Fibroblast of skin of scalp (primary cell): ENCODE measurements at places on chromosomes 5 and 9.

DNA sequence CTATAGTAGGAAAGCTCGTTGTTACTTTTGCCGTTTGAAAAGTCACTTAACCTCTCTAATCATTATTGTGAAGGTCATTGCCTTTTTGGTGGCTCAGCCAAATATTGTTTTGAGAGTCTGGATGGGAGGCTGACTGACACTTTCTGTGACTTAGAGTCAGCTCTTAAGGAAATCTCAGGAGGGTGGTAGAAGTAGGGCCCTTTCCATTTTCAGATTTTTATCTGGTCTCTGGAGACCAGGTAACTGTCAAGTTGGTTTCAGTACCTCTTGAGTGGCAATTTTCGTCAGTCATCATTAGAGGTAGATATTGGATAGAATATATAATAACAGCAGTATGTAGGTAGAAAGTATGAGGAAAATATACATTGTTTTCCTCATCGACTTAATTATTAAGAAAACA lies 23.3 kb downstream of the UGCG start:
- DNase-seq, result no peak

DNA sequence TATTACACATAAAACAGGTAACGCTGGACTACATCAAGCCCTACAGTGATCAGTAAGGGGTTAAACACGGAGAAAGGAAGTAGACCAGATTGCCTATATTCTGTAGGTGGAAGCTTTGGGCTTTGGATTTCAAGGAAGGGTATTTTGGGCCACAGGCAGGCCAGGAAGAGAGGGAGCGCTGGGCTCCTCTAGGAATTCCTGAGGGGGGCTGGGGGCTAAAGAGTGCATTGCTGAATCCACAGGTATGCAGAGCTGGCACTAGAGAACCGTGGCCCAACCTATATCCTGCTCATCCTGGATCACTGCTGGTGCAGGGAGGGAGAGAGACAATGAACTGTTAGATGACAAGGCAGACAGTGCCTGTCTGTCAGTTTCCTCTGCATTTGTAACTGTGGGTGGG lies 367.1 kb downstream of the CSNK1G3 start:
- DNase-seq, result no peak

DNA sequence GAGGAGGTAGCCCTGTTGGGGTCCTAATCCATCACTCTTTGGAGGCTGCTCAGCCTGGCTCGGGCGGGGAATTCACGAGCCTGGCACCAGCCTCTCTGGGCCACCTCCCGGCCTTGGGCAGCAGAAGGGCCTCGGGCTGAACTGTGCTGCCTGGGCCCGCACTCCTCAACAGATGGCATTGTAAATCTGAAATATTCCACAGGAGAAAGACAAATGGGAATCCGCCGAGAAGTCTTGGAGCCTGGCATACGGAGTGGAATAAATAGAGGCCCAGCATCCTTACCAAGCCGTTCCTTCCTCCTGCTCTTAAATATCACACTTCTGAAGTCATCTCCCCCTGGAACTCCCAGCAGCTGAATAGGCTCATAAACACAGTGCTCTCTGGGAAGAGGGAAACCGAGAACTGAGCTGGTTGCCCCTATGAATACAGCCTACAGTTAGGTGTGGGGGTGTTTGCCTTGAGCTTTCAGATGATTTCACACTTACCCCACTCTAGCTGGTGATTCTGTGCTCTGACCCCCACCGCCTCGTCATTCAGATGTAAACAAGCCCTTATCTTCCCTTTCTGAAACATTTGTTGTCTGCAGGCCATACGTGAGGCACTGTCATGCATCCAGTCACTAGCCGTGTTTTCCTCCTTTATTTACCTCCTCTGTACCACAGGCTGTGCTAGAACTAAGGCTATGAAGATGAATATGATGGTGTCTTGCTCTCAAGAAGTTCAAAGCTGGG lies 455.0 kb upstream of the CLINT1 start:
- no peak for DNase-seq

DNA sequence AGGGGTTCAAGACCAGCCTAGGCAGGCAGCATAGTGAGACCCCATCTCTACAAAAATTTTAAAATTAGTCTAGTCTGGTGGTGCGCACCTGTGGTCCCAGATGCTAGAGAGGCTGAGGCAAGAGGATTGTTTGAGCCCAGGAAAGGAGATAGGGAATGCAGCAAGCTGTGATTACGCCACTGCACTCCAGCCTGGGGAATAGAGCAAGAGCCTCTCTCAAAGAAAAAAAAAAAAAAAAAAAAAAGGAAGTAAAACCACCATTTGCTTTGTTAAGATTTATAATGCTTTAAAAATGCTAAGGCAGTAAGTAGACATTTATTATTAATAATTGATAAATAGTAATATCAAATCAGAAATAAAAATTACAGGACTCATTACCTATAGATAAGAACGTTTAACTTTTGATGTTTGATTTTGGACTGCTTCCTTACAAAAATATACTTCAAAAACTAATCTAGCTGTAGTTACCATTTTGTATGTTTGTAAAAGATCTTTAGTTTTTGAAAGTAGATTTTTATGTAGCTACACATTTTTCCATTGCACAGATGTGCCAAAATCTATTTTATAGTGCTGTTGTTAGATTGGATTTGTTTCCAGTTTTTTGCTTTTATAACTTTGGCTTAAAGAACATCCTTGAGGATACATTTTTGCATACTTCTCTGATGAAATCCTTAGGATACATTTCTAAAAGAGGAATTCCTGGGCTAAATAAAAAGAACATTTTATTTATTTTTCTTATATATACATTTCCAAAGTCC lies 86.4 kb downstream of the INIP start:
- DNase-seq, result no peak

- no peak for DNase-seq
Observed at GRCh38 chr9:114004221-114004716, 73.8 kb downstream of the AMBP start.

GRCh38 chr5:159130871-159131270 lies 31.2 kb upstream of the EBF1 start:
- DNase-seq, result no peak

- no peak for DNase-seq
Observed at GRCh38 chr9:126942399-126942798, 27.8 kb downstream of the RALGPS1 start.

- DNase-seq, result no peak
Observed at GRCh38 chr5:68762201-68762600, 331.6 kb upstream of the SLC30A5 start.

DNA sequence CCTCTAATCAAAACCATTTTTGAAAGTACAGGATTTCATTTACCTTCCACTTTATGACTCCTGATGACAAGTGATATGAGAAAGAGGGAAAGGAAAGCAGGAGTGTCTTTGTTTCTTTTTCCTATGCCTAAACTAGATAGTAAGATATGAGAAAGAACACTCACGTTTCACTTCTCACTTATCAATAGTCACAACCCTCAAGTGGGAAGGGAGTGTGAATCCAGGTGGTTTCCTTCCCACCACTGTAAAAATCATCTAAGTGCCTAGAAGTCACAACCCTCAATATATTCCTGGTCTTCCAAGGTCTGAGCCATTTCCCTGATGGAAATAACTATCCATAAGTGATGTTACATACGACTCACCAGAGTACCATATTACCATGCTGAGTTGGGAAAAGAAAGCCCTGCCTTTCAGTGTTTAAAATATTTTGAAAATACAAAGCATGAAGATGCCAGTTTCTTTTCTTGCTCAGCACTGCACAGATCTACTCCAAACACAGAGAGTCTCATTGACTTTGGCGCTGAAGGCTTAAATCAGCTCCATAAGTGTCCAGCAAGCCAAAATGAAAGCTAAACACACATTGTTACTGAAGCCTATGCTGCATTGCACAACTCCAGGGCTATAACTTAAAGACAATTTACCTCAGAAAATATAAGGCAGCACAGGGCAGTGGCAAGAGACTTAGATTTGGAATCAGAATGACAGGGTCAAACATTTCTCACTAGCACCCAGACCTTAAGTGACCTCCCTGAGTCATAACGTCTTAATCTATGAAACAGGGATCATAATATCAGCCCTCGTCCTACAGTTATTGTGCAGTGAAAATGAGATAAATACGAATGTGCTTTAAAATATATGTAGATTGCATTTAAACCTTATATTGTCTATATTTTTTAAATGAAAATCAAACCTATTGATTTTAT lies 301.2 kb downstream of the KIAA0825 start:
- DNase-seq, result no peak

GRCh38 chr9:136289651-136290507 lies 14.0 kb downstream of the CCDC187 start:
- DNase-seq, result no peak

DNA sequence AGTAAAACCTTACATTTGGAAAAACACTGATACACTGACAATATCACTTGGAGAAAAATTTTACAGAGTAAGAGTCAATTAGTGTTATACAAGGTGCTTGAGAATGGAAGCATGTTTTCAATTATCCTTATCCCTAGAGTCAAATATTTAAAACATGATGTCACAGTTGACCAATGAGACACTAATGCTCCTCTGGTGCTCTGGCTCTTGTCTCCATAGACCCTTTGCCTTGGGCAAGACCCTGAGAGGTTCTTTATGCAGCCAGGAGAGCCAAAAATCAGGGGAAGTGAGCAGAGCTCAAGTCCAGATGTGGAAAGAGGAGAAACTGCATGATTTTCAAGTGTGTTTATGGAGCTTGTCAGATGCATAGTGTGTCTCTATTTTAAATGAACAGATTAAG lies 153.9 kb downstream of the MARCHF11 start:
- peak; percentile 14 for DNase-seq

GRCh38 chr9:85471791-85472190 lies 270.0 kb downstream of the AGTPBP1 start:
- no peak for DNase-seq

- peak; percentile 35 for DNase-seq
Observed at GRCh38 chr9:1217076-1217475, 166.9 kb downstream of the DMRT2 start.

DNA sequence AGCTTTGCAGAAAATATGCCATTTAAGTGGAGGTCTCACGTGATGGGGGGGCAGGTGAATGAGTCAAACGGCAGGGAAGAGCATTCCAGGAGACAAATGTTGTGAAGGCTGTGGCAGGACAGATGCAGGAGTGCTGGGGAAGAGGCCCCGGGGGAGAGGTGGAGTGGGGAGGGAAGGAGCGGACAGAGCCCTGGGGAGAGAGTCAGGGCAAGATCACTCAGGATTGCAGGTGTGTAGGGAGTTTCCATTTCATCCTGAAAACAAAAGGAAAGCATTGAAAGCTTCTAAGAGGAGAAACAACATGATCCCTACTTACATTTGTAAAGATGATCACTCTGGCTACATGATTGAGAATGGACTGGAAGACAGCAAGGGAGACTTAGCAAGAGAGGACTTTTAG lies 323.3 kb downstream of the ASTN2 start:
- DNase-seq, result no peak

DNA sequence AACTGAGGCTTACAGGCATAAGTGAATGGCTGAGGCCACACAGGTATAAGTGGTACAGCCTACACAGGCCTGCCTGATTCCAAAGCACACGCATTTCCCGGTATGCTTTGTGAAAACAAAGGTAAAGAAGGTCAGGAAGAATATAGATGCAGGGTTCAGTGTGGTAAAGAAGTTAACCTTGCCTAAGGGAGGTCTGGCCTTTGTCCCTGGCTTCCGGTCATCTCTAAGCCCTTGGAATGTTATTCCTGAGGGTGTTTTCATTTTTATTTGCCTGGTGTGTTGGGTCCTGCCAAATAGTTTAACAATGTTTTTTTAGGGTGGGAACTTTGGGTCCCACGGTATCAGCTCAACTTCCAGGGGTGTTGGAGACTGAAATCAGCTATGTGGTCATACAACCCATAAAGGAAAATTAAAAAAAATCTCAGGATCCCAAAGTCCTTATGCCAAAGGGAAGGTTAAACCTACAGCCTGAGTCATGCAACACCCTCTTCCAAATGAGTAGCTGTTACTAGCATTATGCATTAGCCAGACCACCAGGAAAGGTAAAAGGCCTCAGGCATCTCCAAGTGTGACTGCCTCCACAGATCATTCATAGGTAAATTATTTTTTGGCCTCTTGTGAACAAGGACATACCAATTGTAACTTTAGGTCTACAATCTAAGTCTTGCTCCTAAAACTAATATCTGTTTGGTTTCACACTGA lies 124.6 kb downstream of the ATP10B start:
- DNase-seq, result no peak

DNA sequence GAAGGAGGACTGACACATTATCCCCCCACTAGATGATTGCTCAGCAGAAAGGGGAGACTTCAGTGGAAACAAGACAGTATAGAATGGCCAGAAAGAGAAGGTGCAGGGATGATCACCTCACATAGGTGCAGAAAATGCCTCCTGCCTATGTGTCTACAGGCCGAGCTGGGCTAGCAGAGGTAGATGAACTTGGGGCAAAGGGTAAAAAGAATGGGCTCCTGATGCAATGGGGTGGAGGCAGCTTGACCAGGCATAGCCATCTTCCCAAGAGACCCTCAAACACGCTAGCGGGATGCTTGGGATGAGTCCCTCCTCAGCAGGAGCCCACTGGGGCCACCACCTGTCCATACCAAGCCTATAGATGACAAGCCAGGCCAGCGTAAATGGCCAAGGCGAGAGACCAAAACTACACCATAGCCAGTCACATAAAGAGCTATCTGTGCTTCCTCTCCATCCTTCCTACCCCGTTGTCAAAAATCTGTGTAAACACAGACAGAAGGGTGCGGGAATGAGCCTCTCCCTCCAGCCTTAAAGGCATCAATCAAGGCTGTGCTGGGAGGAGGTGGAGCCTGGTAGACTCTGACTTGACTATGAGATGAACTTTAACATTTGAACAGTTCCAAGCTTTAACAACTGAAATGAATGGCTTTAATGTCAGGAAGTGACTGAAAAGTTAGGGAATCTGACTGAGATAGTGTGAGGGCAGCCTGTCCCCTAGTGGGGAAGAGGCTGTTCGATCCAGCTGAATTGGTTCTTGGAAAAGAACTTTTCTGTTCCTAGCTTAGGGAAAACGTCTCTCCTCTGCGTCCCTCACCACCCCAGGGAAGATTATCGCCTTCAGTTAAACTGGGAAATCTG lies 10.4 kb downstream of the C9orf152 start:
- DNase-seq, result no peak

DNA sequence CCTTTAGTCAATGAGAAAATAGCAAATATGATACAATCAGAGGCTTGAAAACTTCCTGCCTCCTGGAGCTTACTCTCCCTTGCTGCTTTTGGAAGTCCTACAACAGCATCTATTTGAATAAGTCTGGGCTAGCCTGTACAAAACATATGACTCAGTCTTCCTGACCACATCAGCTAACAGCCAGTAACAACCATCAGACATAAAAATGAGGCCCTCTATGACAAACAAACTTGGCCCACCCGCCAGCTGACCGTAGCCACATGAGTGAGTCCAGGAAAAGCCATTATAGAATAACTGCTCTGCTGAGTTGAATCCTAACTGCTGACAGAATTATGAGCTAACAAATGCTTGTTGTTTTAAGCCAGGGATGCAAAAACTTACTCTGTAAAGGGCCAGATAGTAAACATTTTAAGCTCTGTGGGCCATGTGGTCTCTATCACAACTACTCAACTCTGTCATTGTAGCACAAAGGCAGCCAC lies 347.6 kb downstream of the PTPRD start:
- DNase-seq, result peak; percentile 39
